NCI-H187 treated with DMSO at 0.1 percent for 48 hours (cell line): ENCODE measurements at places on chromosomes 4 and X.

- no peak for DNase-seq
Observed at GRCh38 chr4:169120624-169121023, 110.6 kb upstream of the CBR4 start.

DNA sequence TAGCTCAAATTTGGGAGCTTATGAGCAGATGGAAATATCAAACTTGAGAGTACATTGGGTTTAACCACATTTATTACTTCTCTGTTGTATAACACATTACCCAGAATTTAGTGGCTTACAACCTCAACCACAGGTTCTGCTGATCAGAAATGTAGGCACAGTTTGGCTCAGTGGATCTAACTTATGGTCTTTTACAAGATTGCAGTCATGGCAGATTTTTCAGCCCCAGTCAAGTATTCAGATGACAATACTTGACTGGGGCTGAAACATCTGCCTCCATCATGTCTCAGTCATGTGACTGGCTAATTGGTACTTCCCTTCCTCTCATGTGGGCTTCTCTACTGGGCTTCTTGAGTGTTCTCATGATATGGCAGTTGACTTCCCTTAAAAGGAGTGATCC, 44.0 kb upstream of the ADAD1 start:
- no peak for DNase-seq

DNA sequence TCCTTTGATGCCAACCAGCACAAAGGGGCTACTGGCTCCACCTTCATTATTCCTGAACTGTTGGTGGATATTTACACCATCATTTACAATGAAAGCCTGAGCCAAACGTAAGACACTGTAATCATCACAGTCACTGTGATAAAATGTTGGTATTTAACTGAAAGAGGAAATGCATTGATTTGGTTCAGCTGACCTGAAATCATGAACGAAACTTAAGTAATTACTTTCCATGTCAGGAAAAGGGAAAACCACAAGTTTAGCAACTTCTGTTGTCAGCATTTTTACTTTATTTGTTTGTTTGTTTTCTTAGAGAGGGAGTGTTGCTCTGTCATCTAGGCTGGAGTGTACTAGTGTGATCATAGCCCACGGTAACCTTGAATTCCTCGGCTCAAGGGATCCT, 247.8 kb upstream of the FAM47A start:
- DNase-seq: no peak

- DNase-seq: no peak
Observed at GRCh38 chr4:165308606-165309005, 18.9 kb upstream of the MSMO1 start.

GRCh38 chrX:151151665-151152267, 24.6 kb upstream of the GPR50 start:
- DNase-seq: peak; percentile 72

- DNase-seq: no peak
Observed at GRCh38 chr4:81348778-81349094, 123.0 kb downstream of the RASGEF1B start.

DNA sequence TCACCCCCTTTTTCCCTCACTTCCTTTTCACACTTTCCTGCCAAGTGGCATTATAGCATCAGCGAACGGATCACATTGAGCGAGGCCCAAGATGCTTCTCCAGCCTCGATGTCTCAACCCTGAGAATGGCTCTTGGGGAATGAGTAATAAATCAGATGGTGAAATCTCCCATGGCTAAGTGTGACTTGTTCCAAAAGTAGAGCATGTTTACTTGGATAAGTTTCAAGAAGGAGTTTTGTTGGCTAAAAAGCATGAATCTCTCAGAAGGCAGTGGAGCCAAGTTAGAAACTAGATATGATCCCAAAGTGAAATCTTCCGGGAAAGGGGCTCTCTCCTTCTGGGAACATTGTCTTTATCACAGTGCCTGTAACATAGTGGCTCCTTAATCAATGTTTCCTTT, 316.3 kb downstream of the CAMK2D start:
- DNase-seq: no peak

GRCh38 chr4:177033632-177034031, 240.9 kb upstream of the VEGFC start:
- DNase-seq: no peak

DNA sequence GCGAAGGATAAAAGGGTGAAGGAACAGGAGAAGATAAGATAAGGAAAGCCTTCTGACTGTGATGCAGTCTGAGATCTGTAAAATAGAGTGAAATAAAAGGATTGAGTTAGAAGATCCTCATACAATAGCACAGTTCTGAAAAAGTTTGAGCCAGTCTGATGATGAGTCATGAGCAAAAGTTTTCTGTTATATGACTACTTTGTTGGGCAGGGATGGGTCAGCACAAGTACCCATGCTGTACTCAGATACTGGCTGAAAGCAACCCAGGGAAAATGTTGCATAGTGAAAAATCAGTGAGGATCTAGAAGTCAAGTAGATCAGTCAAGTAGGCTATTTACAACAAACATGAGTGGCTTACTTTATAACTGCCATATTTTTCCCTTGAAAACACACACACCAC, 253.5 kb downstream of the PCDH10 start:
- no peak for DNase-seq

DNA sequence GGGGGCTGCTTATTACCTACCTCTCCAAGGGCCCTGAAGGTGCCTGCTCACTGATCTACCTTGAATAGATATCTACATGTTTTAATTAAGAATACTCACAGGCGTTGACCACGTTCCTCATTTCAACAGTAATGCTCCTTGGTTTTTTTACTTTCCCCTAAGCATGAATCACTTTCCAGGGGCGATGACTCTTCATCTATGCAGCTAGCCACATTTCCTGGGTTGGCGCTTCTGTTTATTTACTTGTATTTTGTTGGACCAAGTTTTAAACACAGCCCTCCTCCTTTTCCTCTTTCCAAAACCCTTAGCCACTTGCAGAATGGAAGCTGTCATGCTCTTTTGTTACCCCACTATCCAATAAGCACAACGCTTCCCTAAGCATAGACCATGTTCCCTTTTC, 50.8 kb downstream of the CBLL2 start:
- DNase-seq: no peak

DNA sequence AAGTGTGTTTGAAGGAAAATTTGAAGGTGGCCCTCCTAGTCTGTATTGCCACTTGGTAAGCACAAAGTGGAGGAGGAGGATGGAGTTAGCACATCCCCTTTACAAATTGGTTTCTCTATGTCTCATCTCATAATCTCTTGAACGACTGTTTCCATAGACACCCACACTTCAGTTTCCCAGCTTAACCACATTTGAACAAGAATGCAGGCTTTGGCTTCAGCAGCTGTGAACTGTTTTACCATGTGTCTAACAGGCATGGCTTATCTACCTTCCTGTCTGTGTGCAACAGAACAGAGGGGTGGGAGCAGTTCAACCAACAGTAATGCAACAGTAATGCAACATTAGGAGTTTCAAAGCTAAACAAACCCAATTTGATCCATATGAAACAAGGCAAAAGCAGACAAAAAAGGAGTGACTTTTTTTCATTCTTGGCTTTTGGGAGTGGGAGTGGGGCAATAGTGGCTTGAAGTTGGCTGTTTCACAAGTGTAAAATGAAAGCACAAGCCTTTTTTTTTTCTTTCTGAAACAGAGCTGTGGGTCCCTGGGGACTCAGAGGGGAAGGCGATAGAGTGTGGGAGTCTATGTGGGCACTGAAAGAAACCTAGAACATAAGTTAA, 108.0 kb downstream of the ITM2A start:
- DNase-seq: no peak
